ENCODE measurements at places on chromosomes 16 and 17. TPM values are rescaled to one million over a fixed set of nuclear protein-coding genes. Genes with fewer than 3 reads are reported as not detected.

The MT1M gene
- not detected for total RNA-seq

The ACLY gene
- total RNA-seq: 129 TPM

The CCDC200 gene
- not detected for total RNA-seq

The KCNJ18 gene
- not detected for total RNA-seq

The OR3A3 gene
- total RNA-seq: not detected

The KRTAP2-1 gene
- total RNA-seq: not detected

The TOX3 gene
- total RNA-seq: not detected

The CALB2 gene
- not detected for total RNA-seq

DNA sequence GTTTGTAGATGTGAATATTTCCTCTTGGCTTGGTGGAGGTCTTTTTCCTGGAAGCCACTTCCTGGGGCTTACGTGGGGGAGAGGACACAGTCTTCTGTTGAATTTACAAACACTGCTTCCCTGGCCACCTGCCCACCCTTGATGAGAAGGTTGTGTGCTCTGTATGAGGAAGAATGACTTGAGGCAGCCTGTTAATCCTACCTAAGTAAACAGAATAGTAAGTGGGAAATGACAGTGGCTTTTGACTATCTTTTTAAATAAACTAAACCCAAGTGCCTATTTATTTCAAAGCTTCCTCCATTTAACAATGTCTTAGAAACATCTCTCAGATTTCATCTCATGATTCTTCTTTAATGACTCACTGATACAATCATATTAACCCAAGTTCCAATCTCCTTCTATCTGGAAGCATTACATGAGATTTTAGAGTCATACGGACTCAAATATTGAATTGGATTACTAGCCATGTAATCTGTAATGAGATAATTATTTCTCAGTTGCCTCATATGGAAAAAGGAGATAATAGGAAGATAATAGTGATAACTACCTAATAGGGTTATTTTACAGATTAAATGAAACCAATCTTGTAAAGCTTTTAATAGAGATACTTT lies 96.6 kb upstream of the SMIM36 start:
- no peak for DNase-seq

- DNase-seq: no peak
Observed at GRCh38 chr17:12510535-12510934, 155.2 kb upstream of the MYOCD start.

GRCh38 chr17:77274096-77274845 lies 133.5 kb downstream of the SEC14L1 start:
- DNase-seq: no peak

DNA sequence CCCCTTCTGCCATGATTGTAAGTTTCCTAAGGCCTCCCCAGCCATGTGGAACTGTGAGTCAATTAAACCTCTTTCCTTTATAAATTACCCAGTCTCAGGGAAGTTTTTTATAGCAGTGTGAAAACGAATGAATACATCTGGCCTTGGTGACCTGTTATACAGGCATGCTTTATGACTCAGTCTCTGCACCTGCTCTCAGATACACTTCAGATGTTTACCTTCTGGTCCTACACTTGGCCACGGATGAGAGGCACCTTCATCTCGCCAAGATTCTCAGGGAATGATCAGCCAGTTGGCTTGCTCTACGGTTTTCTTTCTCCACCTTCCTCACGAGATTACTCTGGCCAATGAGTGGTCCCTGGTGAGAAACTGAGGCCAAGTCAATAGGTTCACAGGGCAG lies 304.7 kb downstream of the CA10 start:
- DNase-seq: no peak

GRCh38 chr17:40532520-40533253 lies 31.3 kb upstream of the TNS4 start:
- no peak for DNase-seq

GRCh38 chr16:1786242-1787055 lies 3.7 kb downstream of the NUBP2 start:
- DNase-seq: no peak

- no peak for DNase-seq
Observed at GRCh38 chr16:84109598-84110335, 7.0 kb downstream of the MBTPS1 start.

GRCh38 chr16:51797669-51798259 lies 646.7 kb upstream of the SALL1 start:
- no peak for DNase-seq

GRCh38 chr17:81498953-81499600 lies 13.5 kb downstream of the ACTG1 start:
- DNase-seq: no peak

GRCh38 chr17:36939052-36939801 lies 2.0 kb downstream of the LHX1 start:
- no peak for DNase-seq

- no peak for DNase-seq
Observed at GRCh38 chr17:46809110-46809571, 9.4 kb downstream of the WNT3 start.

- no peak for DNase-seq
Observed at GRCh38 chr16:57048095-57048494, 44.3 kb upstream of the CPNE2 start.

- no peak for DNase-seq
Observed at GRCh38 chr17:28796062-28796461, 46.5 kb downstream of the FAM222B start.

- no peak for DNase-seq
Observed at GRCh38 chr16:27066668-27067537, at the start of gene C16orf82. Gene C16orf82 (plus strand): TSS chr16:27066927.

- DNase-seq: no peak
Observed at GRCh38 chr16:53914736-53915135, 210.8 kb downstream of the FTO start.
